ENCODE measurements at places on chromosomes 2 and 18.

- no peak for DNase-seq
Observed at GRCh38 chr18:23088310-23088709, 47.0 kb upstream of the CABLES1 start.

GRCh38 chr2:854460-854859 lies 96.2 kb upstream of the SNTG2 start:
- no peak for DNase-seq

- no peak for DNase-seq
Observed at GRCh38 chr2:60973705-60974104, 43.8 kb upstream of the PEX13 start.

- DNase-seq, result no peak
Observed at GRCh38 chr2:1548910-1549673, 135.8 kb downstream of the TPO start.

- DNase-seq, result no peak
Observed at GRCh38 chr2:71640489-71640888, 187.1 kb downstream of the DYSF start.

GRCh38 chr2:109304242-109304641 lies 175.2 kb downstream of the SH3RF3 start:
- no peak for DNase-seq

- DNase-seq, result no peak
Observed at GRCh38 chr2:128721096-128721495, 402.4 kb upstream of the HS6ST1 start.

- no peak for DNase-seq
Observed at GRCh38 chr2:75799859-75800258, 89.1 kb upstream of the GCFC2 start.

GRCh38 chr2:111936881-111937280 lies 38.5 kb downstream of the MERTK start:
- no peak for DNase-seq

DNA sequence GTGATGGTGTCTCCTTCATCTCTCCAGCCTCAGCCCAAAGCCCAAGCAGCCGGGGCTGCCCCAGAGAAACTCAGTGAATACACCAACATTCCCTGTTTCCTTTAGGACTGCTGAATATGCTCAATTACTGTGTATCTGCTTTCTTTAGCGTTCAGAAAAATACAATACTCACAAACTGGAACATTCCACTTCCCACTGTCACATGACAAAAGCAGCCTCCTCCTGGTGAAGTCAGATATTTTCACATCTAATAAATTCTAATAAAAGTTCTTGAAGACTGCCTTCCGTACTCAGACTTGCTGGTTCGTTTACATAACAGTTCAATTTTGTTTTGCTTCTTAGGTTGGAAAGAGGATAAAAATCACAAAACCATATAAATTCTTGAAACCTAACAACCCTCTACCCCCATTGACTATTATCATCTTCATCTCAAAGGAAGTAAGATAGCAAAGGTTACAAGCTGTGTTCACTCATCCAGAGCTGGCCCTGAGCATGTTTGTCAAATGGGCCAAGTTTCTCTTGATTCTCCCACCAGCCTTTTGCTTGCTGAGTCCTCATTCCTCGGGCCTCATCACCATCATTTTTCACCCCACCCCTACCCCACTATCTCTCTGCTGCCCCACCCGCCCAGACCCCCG lies 190.8 kb upstream of the HNRNPA3 start:
- DNase-seq, result no peak

All from GM12878 (cell line).